Chondrocyte (in vitro differentiated cells): ENCODE measurements at places on chromosomes 6 and 20. TPM values are rescaled to one million over a fixed set of nuclear protein-coding genes. Genes with fewer than 3 reads are reported as not detected.

The C6orf58 gene
- not detected in 3 replicates for total RNA-seq

The ZFP64 gene
- total RNA-seq: 23.7 to 26.8 TPM (median 24.6 TPM) in 3 replicates

The ESR1 gene
- not detected in 3 replicates for total RNA-seq

The RNF182 gene
- 3.7 to 6.6 TPM (median 5.3 TPM) in 3 replicates for total RNA-seq

The WFDC5 gene
- not detected in 3 replicates for total RNA-seq

The BPIFB4 gene
- total RNA-seq: not detected in 3 replicates

The EDEM2 gene
- 21.0 to 25.5 TPM (median 22.4 TPM) in 3 replicates for total RNA-seq

The GHRH gene
- total RNA-seq: not detected in 3 replicates

The TRAPPC3L gene
- 0.19 TPM in 1 of 3 replicates, not detected in the others for total RNA-seq

GRCh38 chr6:87784051-87784450 lies 82.0 kb upstream of the AKIRIN2 start:
- H3K27me3 ChIP-seq: peaks cover 13% of the 10 kb centered on the region
- no peaks in the 10 kb centered on the region for H3K36me3 ChIP-seq
- no peak overlapping the region for H3K4me3 ChIP-seq
- peaks cover under 1% of the 10 kb centered on the region for H3K4me1 ChIP-seq
- no peak overlapping the region for H3K27ac ChIP-seq

DNA sequence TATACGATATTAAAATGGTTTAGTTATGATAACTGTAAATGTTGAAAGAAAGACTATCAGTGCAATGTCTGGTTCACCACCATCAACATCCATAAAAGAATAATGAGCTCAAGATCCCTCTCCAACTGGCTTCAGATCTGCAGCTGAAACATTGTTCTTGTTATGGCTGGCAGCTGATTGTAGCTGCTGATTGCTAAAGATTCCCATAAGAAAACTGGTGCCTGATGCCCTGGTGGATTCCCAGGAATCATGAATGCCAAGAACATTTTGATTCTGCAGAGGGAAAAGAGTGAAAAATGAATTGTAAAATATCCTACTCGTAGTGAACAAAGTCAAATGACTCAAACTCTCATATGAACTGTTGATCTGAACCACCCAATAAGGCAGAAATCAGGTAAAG lies 1160.2 kb downstream of the EPHA7 start:
- H3K4me1 ChIP-seq: no peaks in the 10 kb centered on the region
- no peak for DNase-seq
- no peaks in the 10 kb centered on the region for H3K27me3 ChIP-seq
- no peak overlapping the region for H3K27ac ChIP-seq

DNA sequence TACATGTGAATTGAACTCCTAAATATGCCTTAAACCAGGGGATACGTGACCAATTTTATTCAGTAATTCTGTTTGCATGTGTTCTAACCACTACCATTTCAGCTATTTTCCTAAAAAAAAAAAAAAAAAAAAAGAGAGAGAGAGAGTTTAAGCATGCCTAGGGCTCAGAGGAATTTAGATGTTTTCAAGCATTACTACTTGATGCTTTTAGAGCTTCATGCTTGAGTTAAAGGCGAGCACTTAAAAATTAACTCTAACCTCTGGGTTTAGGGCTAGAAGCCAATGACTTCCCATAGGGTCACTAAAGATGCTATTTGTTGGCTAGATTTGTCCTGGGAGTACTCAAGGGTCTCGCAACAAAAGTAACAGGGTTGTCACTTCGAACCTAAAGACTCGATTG lies 217.7 kb downstream of the ATXN1 start:
- no peak overlapping the region for H3K4me3 ChIP-seq
- DNase-seq: no peak
- peaks cover 37% of the 10 kb centered on the region for H3K4me1 ChIP-seq
- no peaks in the 10 kb centered on the region for H3K36me3 ChIP-seq
- peak overlapping the region; percentile 74 for H3K27ac ChIP-seq

GRCh38 chr6:34378470-34378869 lies 14.0 kb downstream of the NUDT3 start:
- no peaks in the 10 kb centered on the region for H3K27me3 ChIP-seq
- no peaks in the 10 kb centered on the region for H3K36me3 ChIP-seq
- peaks cover 17% of the 10 kb centered on the region for H3K4me1 ChIP-seq
- H3K4me3 ChIP-seq: no peak overlapping the region

GRCh38 chr6:100269189-100269588 lies 195.5 kb downstream of the SIM1 start:
- H3K27ac ChIP-seq: peak overlapping the region; percentile 74
- peaks cover 2% of the 10 kb centered on the region for H3K36me3 ChIP-seq
- H3K27me3 ChIP-seq: no peaks in the 10 kb centered on the region
- H3K4me1 ChIP-seq: peaks cover 51% of the 10 kb centered on the region

DNA sequence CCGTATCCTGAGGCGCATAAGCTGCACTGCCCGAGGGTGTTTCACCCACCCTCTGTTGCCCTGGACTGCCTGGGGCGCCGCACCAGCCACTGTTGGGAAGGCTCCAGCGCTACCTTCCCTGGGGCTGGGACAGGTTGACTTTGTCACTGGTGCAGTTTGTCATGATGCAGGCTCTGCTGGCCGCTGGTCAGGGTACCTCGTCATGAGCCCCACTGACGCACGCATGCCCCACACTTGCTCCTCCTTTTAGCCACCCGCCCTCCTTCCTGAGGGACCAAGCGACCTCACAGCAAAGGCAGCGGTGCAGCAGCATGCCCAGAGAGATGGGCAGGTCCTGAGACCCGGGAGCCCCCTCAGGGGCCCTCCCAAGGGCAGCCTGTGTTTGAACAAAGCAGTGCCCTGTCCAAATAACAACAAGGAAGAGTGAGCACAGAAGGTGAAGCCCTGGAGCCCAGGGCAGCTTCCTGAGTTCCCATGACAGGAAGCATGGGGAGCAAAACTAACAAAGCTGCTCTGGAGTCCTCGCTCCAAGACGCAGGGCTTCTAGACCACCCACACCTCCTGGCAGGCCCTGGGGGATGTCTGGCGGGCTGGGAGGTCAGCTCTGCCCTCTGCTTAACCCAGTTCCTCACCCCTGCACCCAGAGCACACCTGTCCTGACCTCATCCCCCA lies 50.1 kb upstream of the SMOC2 start:
- H3K36me3 ChIP-seq: no peaks in the 10 kb centered on the region
- no peak for DNase-seq
- H3K4me1 ChIP-seq: no peaks in the 10 kb centered on the region

- no peaks in the 10 kb centered on the region for H3K36me3 ChIP-seq
- no peaks in the 10 kb centered on the region for H3K27me3 ChIP-seq
- no peak for DNase-seq
- H3K27ac ChIP-seq: no peak overlapping the region
- H3K4me3 ChIP-seq: no peak overlapping the region
These were observed 558.6 kb downstream of the TBC1D32 start for GRCh38 chr6:120775698-120776097.

- no peak overlapping the region for H3K4me3 ChIP-seq
- peaks cover 14% of the 10 kb centered on the region for H3K4me1 ChIP-seq
- DNase-seq: no peak
- H3K27ac ChIP-seq: peak overlapping the region; percentile 60
- H3K27me3 ChIP-seq: peaks cover 8% of the 10 kb centered on the region
These were observed 248.8 kb downstream of the CDH4 start for GRCh38 chr20:61500791-61501321.

DNA sequence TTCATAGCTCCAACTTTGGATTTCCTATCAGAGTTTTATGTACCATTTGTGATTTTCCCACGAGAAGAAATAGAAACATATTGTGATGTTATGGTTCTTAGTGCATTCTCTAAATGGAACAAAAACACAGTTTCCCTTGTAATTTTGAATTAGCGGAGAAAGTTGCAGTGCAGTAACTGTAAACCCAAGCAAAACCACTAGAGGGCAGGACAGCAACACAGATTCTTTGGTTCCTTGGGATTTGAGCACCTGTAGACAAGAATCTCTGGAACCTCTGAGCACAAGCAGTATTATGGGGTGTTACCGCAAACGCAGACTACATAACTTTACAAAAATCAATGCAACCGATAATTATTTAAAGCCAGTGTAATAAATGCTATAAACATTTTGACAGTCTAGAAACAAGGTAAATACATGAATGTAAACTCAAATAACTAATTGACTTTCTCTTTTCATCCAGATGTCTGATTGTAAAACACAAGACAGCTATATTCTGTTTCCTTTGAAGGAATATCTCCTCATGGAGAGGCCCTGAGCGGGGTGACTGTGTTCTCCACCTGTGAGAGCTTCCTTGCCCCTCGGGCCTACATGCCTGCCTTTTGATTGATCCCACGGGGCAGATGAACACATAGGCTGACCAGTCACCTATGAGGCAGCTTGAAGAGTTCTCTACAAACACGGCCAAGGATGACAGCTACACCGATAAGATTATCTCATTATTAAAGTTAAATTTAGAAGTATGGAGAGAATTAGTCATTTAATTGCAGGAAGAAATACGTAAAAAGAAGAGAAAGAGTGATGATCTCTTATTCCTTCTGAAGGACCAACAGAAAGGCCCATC lies 67.5 kb upstream of the COL21A1 start:
- H3K4me1 ChIP-seq: no peaks in the 10 kb centered on the region
- DNase-seq: no peak
- H3K36me3 ChIP-seq: no peaks in the 10 kb centered on the region
- no peak overlapping the region for H3K27ac ChIP-seq

GRCh38 chr20:46268131-46268614 lies 40.1 kb downstream of the CDH22 start:
- H3K27ac ChIP-seq: no peak overlapping the region
- H3K4me1 ChIP-seq: no peaks in the 10 kb centered on the region
- peaks cover 2% of the 10 kb centered on the region for H3K36me3 ChIP-seq

- H3K4me3 ChIP-seq: no peak overlapping the region
- no peaks in the 10 kb centered on the region for H3K27me3 ChIP-seq
- H3K36me3 ChIP-seq: peaks cover 3% of the 10 kb centered on the region
- DNase-seq: no peak
- no peaks in the 10 kb centered on the region for H3K4me1 ChIP-seq
- H3K27ac ChIP-seq: no peak overlapping the region
These were observed 21.8 kb downstream of the ITPR3 start for GRCh38 chr6:33642897-33643296.

DNA sequence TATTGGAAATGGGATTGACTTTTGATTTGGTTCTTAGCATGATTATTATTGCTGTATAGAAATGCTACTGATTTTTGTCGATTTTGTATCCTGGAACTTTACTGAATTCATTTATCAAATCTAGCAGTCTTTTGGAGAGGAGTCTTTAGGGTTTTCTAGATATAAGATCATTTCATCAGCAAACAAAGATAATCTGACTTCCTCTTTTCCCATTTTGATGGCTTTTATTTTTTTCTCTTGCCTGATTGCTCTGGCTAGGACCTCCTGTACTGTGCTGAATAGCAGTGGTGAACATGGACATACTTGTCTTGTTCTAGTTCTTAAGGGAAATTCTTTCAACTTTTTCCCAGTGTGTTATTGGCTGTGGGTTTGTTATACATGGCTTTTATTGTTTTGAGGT lies 64.6 kb downstream of the ZC2HC1B start:
- H3K4me1 ChIP-seq: no peaks in the 10 kb centered on the region
- H3K27me3 ChIP-seq: peaks cover 2% of the 10 kb centered on the region
- H3K36me3 ChIP-seq: peaks cover 18% of the 10 kb centered on the region

GRCh38 chr6:157020398-157020797 lies 243.2 kb downstream of the ARID1B start:
- no peak for DNase-seq
- no peaks in the 10 kb centered on the region for H3K36me3 ChIP-seq
- H3K27ac ChIP-seq: peak overlapping the region; percentile 99
- H3K4me3 ChIP-seq: peak overlapping the region; percentile 90
- no peaks in the 10 kb centered on the region for H3K27me3 ChIP-seq

GRCh38 chr20:63878899-63879663 lies 14.0 kb downstream of the TPD52L2 start:
- DNase-seq: no peak
- H3K36me3 ChIP-seq: peaks cover 26% of the 10 kb centered on the region
- H3K4me3 ChIP-seq: no peak overlapping the region
- H3K27me3 ChIP-seq: no peaks in the 10 kb centered on the region
- no peaks in the 10 kb centered on the region for H3K4me1 ChIP-seq

DNA sequence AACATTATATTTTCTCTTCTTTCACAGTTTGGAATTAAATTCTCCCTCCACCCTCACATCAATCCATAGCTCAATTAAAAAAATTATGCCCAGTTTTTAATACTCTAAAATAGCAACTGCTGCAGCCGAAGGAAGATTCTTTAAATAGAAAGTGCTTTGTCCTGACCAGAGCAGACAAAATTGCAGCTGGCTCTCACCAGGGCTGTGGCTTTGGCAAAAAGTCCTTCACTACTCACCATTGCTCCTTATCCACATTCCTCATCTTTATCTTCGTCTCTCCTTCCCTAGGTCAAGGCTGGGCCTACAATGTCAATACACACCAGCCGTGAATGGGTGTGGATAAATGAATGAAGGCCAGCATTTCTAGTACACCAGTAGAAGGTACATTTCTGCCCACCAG lies 107.9 kb upstream of the VGLL2 start:
- no peak for DNase-seq
- H3K36me3 ChIP-seq: no peaks in the 10 kb centered on the region
- H3K4me1 ChIP-seq: no peaks in the 10 kb centered on the region
- H3K27me3 ChIP-seq: peaks cover 2% of the 10 kb centered on the region
- H3K27ac ChIP-seq: no peak overlapping the region
- no peak overlapping the region for H3K4me3 ChIP-seq

DNA sequence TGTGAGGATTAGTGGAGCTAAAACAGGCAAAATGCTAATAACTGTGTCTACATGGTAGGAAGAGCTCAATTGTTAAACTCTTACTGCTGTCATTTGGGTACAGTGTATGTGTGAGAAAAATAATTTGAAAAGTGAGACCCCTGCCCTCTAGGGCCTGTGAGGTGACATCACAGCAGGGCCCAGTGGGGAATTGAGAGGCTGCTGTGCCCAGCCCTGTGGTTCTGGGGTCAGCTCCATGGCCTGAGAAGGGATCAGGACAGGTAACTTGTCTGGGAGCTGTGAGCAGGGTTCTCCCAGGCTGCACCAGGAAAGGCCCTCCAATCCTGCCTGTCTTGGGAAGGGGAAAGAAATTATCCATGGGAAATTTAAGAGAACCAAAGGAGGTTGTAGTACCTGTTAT lies 1.3 kb downstream of the SIRPB1 start:
- peaks cover 10% of the 10 kb centered on the region for H3K27me3 ChIP-seq
- H3K27ac ChIP-seq: no peak overlapping the region
- no peak for DNase-seq
- H3K4me1 ChIP-seq: no peaks in the 10 kb centered on the region
- no peak overlapping the region for H3K4me3 ChIP-seq

- H3K4me3 ChIP-seq: no peak overlapping the region
- H3K27ac ChIP-seq: no peak overlapping the region
- no peaks in the 10 kb centered on the region for H3K4me1 ChIP-seq
- peaks cover 25% of the 10 kb centered on the region for H3K27me3 ChIP-seq
- DNase-seq: no peak
These were observed 119.5 kb upstream of the CD93 start for GRCh38 chr20:23205611-23206041.

DNA sequence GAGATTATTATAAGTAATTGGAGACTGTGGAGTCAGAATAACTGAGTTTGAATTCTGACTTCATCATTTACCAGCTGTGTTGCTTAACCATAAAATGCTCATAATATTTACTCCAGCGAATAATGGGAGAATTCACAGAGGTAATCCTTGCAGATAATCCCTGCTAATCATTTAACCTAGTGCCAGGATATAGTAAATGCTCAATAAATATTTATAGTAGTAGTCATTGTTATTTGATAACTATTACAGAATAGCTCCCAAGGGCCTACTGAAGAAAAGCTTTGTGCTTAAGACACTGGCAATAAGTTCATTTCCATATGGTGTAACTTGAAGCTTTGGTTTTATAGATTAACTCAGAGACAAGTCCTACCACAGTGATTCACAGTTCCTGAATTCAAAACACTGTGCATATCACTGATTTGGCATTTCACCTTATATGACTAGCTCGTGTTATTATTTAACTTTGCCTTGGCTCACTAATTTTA lies 208.8 kb upstream of the PLCB4 start:
- H3K27me3 ChIP-seq: no peaks in the 10 kb centered on the region
- peaks cover 31% of the 10 kb centered on the region for H3K4me1 ChIP-seq
- H3K4me3 ChIP-seq: peak overlapping the region; percentile 25
